ENCODE measurements at places on chromosomes 3 and 15. TPM values are rescaled to one million over a fixed set of nuclear protein-coding genes. Genes with fewer than 3 reads are reported as not detected.

DNA sequence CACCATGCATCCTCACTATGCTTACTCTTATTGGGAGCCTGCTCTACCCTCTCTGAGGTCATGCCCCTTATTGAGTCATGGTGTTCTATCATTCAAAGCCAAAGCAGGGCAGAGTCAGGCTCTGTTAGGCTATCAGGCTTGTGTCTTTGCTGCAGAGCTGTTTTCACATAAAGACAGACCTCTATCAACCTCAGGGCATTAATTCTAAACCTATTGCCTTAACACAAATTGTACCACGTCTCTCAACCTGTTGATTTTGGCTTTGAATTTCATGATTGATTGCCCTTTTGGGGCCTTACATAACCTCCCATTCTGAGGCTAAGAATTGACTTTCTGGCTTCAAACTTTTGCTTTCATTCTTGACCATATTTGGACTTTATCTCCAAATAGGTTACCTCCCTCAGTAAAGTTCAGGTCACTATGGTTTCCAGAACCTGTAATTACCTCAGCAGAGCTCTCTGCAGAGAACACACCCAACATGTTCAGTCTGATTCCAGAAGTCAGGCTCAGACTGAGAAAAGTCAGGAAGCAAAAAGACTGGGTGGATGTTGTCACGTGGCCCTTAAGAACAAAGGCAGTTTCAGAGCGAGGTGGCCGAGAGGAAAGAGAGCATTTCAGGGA lies 221.4 kb upstream of the NANOGP8 start:
- no peaks in the 10 kb centered on the region for H3K4me1 ChIP-seq
- H3K27ac ChIP-seq = no peak overlapping the region
- DNase-seq = no peak
- no peaks in the 10 kb centered on the region for H3K27me3 ChIP-seq
- no peaks in the 10 kb centered on the region for H3K36me3 ChIP-seq

- H3K27me3 ChIP-seq = peaks cover 1% of the 10 kb centered on the region
- peaks cover 2% of the 10 kb centered on the region for H3K4me1 ChIP-seq
- no peak overlapping the region for H3K27ac ChIP-seq
- no peak for DNase-seq
- no peak overlapping the region for H3K4me3 ChIP-seq
Observed at GRCh38 chr3:194029846-194030245, 106.1 kb upstream of the HES1 start.

GRCh38 chr15:75706682-75706954 lies 6.0 kb downstream of the CSPG4 start:
- H3K36me3 ChIP-seq = no peaks in the 10 kb centered on the region
- H3K27me3 ChIP-seq = peaks cover 2% of the 10 kb centered on the region
- H3K4me1 ChIP-seq = no peaks in the 10 kb centered on the region
- no peak overlapping the region for H3K27ac ChIP-seq
- no peak overlapping the region for H3K4me3 ChIP-seq
- no peak for DNase-seq

DNA sequence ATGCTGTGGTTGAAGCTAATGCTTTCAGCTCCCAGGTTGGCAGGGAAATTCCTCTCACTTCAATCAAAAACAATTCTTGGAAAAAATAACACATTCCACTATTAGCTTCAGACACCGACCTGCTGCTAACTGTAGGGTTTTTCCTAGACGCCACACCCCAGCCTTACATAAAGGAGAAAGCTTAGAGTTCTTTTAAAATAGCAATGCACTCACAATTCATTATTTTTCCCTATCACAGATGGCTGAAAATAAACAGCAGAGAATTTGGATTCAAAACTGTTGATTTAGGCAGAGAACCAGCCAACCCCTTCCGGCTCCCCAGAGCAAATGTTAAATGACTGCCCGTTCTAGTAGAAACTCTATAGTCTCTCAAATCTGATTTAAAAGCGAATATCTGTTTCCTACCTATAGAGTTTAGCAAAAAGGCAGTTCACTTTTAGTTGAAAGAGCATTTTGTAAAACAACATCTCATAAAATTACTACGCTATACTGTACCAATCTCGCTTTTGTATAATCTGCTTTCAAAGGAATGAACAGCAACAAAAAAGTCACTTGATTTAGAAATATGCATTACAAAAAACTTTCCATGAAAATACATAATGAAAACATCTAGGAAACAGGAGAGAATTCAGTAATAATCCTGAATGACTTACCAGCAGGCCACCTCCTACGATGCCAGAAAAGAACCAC lies 586 bp downstream of the TM4SF1 start:
- no peak overlapping the region for H3K27ac ChIP-seq
- H3K36me3 ChIP-seq = no peaks in the 10 kb centered on the region
- no peak for DNase-seq
- no peaks in the 10 kb centered on the region for H3K4me1 ChIP-seq
- peaks cover 4% of the 10 kb centered on the region for H3K27me3 ChIP-seq
- H3K4me3 ChIP-seq = no peak overlapping the region

- no peak overlapping the region for H3K27ac ChIP-seq
- no peaks in the 10 kb centered on the region for H3K36me3 ChIP-seq
- no peak for DNase-seq
- no peak overlapping the region for H3K4me3 ChIP-seq
- peaks cover 60% of the 10 kb centered on the region for H3K4me1 ChIP-seq
Observed at GRCh38 chr3:171309906-171310359, 150.3 kb downstream of the TNIK start.

GRCh38 chr3:138253609-138254008 lies 66.5 kb downstream of the ARMC8 start:
- H3K27me3 ChIP-seq = no peaks in the 10 kb centered on the region
- H3K36me3 ChIP-seq = peaks cover 18% of the 10 kb centered on the region
- DNase-seq = no peak

- peaks cover 10% of the 10 kb centered on the region for H3K27me3 ChIP-seq
- DNase-seq = no peak
- no peak overlapping the region for H3K4me3 ChIP-seq
Observed at GRCh38 chr3:44885618-44886017, 11.2 kb downstream of the TGM4 start.

- no peak for DNase-seq
- H3K36me3 ChIP-seq = no peaks in the 10 kb centered on the region
- no peaks in the 10 kb centered on the region for H3K4me1 ChIP-seq
- H3K4me3 ChIP-seq = no peak overlapping the region
- H3K27me3 ChIP-seq = peaks cover 16% of the 10 kb centered on the region
Observed at GRCh38 chr3:125062904-125063618, 7.3 kb upstream of the HEG1 start.

DNA sequence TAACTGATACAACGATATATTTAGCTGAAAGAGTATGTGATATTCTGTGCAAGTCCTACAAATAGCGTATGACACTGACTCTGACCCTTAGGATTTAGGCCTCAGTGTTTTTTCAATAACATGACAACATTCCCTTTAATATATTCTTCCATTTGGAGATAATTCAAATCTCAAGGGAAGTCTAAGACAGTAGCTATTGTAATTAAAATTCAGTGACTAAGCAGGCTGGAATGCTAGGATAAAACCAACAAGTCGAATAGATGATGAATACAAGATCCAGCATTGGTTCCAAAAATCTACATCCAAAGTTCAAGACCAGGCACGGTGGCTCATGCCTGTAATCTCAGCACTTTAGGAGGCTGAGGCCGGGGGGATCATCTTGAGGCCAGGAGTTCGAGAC lies 56.2 kb downstream of the QTRT2 start:
- H3K4me3 ChIP-seq = no peak overlapping the region
- no peaks in the 10 kb centered on the region for H3K36me3 ChIP-seq
- H3K4me1 ChIP-seq = no peaks in the 10 kb centered on the region
- peaks cover 5% of the 10 kb centered on the region for H3K27me3 ChIP-seq

TTLL13 gene
- 1.1 TPM for total RNA-seq

TTC14 gene
- 40.5 TPM for total RNA-seq

PSTPIP1 gene
- 121 TPM for total RNA-seq

GCSAM gene
- total RNA-seq = 12.9 TPM

All from activated CD8-positive, alpha-beta T cell treated with anti-CD3 and anti-CD28 coated beads for 36 hours (primary cell).